Large intestine (tissue), 12 donors: ENCODE measurements at places on chromosomes 1 and 21. TPM values are rescaled to one million over a fixed set of nuclear protein-coding genes. Genes with fewer than 3 reads are reported as not detected.

Gene ESPN
- 256 TPM for polyA plus RNA-seq

Gene MSTO1
- 44.4 TPM for polyA plus RNA-seq

Gene PIAS3
- 25.6 TPM for polyA plus RNA-seq

Gene TEDDM1
- polyA plus RNA-seq: 0.09 TPM
